Upper lobe of right lung (tissue), 1 donor: ENCODE measurements at places on chromosomes 7 and 10.

- DNase-seq, result no peak
These were observed 154.4 kb downstream of the AMPH start for GRCh38 chr7:38476764-38477163.

DNA sequence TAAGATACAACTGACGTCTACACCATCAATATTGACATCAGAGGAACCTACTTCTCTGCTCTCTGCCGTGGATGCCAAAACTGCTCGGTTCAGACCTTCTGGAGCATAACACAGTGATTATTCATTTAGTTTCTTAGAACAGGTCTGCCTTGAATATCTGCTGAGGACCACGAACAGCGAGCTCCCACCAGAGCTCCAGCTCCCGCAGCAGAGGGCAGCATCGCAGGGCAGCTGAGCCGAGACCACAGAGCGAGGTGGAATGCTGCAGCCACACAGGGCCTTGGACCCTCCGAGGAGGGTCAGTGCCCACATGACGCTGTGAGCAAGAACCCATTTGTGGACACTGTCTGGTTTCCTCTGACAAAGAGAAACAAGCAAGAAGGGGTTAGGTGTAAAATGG, 6.8 kb downstream of the VIPR2 start:
- no peak for DNase-seq

DNA sequence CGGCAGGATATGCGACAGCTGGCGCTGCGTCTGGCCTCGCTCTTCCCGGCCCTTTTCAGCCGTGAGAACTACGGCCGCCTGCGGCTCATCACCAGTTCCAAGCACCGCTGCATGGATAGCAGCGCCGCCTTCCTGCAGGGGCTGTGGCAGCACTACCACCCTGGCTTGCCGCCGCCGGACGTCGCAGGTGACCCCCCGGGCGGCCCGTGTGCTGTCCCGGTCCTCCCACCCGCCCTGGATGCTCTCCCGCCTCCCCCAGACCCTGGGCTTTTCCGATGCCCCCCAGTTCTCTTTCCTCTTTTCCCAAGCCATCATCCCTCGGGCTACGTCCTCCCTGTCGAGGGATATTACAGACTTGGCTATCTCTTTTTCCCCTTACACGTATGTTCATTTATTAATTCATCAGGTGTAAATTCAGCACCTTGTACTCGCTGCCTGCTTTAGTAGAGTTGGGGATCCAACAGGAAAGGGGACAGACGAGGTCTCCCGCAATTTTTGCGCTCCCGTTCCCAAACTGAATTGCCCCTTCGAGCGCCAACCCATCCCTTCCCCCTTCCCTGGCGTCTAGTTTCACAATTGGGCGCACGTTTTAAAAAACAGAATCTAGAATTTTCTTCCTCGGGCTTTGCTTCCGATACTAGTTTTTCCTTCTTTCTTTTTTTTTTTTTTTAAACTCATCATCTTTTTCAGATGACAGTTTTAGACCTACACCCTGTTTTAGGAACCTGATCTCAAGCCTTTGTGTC, 846 bp downstream of the MINPP1 start:
- peak; percentile 82 for DNase-seq

DNA sequence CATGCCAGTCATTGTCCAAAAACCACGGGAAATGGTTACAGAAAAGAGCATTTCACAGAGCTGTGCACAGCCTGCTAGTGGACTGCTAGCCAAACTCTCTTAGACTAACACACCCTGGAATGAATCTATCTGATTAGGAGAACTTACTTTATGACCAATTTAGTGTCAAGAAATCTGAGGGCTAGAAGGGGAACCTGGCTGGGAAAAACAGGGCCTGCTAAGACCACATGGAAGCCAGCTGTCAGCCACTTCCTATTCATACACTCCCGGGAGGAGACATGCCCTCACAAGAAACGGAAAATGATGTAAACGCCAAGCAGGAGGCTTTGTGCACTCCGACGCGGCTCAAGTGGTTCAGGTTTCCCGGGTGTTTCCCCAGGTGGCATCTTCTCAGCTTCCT, 54.8 kb downstream of the MPP7 start:
- DNase-seq, result no peak

GRCh38 chr7:143882020-143882603, 19.9 kb downstream of the TCAF1 start:
- no peak for DNase-seq

DNA sequence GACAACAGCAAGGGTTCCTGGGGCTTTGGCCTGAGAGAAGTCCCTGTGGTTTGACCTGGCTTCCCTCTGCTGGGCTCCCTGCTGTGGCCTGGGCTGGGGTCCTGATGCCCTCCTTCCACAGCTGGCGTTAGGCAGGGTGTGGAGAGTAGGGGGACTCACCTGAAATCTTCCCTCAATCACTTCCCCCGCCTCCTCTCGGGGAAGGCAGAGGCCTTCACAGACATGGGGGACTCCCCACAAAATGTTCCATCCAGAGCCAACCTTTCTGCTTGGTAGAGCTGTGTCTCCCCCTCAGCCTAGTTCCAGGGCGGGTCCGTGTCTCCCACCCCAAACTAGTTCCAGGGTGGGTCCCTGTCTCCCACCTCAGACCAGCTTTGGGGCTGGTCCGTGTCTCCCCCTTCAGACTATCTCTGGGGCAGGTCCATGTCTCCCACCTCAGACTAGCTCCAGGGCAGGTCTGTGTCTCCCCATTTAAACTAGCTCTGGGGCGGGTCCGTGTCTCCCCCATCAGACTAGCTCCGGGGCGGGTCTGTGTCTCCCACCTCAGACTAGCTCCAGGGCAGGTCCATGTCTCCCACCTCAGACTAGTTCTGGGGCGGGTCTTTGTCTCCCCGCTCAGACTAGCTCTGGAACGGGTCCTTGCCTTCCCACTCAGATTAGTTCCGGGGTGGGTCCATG, 2.2 kb downstream of the PVRIG start:
- DNase-seq, result no peak

DNA sequence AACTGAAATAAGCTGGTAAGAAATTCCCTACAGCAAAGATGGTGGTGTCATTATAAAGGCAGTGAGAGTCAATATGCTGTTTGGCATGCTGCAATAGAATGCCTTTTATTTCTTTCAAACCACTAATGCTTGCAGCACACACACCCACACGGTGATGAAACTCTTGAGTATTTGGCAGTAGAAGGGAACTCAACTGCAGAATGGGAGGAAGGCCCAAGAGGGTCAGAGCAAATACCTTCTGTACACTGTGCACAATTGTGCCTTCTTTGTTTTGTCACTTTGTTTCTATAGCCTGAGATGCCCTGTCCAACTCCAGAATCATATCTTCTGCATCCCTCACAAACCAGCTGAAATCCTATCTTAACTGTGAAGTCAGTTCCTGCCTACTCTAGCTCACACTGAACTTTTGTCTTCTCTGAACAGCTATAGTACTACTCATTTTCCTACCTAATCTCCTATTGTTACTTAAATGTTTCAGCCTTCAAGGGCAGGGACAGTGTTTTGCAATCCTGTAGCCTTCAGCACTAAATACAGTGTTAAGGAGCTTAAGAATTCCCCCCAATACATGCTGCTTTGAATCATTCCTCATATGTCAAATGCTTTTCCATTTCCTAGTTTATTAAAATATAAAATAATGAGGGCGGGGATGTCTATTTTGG, 22.2 kb downstream of the MMS19 start:
- DNase-seq, result no peak

DNA sequence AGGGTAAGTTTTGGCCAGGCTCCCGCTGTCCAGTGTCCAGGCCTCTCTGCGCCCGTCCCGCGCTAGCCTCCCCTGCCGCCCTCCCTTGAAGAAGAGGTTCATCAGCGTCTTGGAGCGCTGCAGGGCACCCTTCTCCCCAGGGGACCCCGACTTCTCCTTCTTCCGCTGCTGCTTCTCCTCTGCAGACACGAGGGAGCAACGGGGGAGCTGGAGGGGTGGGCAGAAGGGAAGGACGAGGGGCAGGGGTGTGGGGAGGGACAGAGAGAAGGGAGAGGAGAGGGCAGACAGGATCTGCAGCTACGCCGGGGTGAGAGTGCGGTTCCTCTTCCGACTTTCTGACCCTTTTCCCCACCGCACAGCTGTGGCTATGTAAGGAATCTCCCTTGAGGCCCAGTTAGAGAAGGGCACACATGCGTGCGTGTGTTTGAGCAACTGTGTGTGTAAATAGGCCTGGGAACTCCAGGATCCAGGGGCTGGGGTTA, 12.8 kb downstream of the PDZD7 start:
- no peak for DNase-seq

DNA sequence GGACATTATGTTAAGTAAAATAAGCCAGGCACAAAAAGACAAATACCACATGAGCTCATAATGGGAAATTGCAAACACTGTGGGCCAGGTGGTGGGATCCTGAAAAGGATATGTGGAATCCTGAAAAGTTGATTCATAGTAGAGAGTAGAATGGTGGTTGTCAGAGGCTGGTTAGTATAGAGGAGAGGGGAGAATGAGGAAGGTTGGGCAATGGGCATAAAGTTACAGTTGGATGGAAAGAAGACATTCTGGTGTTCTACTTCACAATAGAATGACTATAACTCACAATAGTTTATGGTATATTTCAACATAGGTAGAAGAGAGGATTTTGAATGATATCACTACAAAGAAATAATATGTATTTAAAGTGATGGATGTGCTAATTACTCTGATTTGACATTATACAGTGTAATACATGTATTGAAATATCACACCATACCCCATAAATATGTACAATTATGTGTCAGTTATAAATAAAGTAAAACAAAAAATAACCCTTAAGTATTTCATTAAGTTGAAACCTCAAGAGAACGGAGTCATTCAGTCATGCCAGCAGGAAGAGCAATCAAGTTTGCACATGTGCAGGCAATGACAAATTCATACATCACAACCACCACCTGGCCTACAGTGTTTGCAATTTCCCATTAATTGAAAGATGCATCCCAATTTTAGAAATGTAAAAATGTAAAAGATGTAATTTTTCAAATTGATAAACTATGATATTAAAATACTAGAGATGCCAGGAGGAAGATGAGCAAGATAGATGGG, 156.7 kb downstream of the MAGI2 start:
- DNase-seq, result no peak

GRCh38 chr10:132465193-132465888, 68.3 kb downstream of the PWWP2B start:
- no peak for DNase-seq

DNA sequence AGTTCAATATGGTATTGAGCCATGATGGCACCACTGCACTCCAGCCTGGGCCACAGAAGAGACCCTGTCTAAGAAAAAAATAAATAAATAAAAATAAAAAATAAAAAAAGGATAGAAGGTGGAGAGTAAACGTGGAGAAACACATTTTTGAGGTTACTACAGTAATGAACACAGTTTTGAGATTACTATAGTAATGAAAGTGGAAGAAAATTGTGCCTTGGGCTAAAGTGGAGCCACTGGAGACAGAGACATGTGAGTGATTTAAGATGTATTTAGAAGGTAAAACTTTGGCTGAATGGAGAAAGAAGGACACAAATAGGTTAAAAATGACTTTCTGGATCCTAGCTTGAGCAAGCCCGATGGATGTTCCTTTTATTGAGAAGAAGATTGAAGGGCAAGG, 76.8 kb downstream of the HGF start:
- no peak for DNase-seq

DNA sequence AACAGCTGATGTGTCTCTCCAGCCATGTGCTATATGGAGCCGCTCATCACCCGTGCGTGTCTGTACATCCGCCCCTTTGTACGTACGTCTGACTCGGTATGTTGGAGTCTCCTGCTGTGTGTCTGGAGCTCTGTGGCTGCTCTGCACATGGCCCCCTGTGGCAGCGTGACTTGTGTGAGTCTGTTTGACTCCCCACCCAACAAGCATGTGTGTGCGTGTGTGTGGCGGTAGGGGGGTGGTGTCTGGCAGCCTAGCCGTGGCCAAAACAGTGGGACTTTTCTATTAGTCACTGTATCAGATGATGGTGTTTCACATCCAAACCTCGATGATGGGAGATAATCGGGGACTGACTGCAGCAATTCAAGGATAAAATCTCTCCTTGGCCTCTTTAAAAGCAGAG, 94.1 kb downstream of the COL13A1 start:
- no peak for DNase-seq

DNA sequence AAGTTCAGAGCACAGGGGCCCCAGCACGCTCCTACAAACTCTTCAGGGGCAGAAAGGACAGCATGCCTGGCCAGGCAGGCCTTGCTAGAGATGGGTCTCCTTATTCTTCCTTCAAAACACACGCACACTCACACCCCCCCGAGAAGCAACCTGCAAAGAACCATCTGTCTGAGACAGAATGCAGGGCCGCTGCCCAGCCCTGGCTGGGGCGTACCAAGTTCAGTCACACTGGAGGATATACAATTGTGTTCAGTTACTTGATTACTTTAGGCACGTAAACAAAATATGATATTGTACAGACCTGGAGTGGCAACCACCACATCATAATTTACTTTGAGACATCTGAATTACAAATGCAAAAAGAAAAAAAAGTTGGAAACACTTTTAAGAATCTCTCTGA, 5.7 kb downstream of the FAM53B start:
- no peak for DNase-seq
